HT-29 (cell line): ENCODE measurements at places on chromosomes 6 and 20.

GRCh38 chr6:8551386-8551785 lies 116.0 kb upstream of the SLC35B3 start:
- DNase-seq: no peak

- no peak for DNase-seq
These were observed 26.8 kb upstream of the MMP24 start for GRCh38 chr20:35199740-35200139.

DNA sequence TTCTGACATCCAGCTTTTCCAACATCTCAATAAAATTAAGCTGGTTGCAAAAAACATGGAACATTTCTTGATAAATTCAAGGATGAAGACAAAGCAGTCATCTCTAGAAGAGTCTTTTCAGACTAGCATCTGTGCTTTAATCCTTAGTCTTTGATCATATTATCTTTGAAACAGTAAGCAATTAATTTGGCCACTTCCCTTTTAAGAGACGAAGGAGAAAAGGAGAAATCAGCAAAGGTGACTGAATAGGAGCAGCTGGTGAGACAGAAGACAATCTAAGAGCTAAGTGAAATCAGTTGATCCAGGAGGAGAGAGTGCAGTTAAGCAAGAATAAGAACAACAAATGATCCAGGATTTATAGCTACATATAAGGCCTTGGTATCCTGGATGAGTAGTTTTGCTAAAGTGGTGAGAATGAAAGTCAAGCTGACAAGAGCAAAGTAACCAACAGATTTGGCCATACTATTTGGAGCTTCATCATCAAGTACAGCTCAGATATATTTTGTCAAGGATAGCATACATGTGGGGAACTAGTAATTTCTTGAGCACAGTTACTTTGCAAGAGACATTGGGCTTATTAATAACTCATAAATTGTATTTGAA lies 215.5 kb downstream of the ADGB start:
- DNase-seq: no peak

DNA sequence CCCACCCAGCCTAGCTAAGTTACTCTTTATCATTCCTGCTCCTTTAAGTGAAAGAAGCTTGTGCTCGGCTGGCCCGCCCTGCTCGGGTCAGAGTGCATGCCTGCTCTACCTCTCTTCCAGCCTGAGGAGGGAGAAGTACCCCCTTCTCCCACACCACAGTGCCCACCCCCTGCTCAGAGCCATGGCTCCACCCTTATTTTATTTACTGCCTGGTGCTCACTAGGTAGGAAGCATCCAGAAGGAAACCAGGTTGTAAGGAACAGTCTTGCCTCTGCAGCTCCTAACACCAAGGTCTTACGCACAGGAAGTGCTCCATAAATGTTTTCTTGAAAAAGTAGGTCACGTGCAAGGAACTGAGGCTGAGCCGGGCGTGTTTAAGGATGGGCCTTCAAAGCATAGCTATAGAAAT lies 105.7 kb upstream of the SNX9 start:
- DNase-seq: peak; percentile 31

DNA sequence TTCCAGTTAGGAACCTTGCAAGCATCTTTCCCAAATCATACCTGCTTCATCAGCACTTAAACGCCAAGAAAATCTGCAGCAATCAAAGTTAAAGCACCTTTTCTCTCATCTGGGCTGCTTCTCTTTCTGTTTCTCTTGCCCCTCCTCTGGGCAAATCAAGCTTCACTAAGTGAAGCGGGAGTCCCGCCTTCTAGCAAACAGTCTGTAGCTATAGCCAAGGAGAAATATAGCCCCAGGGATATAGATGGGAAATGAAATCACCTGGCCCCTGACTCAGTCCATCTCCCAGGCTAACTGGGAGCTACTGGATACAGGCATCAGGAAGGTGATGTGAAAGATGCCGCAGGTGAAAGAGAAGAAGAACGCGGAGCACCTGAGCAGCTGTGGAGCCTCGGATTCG lies 481.9 kb downstream of the C6orf118 start:
- no peak for DNase-seq

DNA sequence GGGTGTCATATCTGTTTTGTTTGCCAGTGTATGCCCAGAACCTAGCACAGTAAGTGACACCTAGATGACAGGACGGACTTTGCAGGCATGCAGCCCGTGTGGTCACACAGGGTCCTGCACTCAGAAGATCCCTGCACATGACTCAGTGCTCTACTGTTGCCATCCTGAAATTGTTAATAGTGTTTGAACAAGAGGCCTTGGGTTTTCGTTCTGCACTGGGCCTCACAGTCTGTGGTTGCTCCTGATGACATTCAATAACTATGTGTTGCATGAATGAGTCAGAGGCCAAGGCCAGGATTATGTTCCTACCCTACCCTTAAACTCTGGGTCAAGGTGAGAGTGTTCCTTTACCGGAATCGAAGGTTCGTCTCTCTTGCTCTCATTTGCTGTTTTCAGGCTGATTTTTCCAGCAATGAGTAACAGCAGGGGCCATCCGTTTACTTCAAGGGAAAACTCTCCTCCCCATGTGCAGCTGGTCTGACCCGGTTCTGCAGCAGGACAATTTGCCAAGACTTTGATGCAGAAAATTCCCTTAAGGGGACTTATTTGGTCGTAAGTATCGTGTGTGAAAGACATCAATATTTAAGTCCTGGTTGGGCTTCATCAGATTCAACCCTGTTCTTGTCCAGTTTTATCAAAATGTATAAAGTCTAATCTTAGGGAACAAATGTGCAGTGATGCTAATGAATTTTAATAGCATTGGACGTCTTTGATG lies 13.0 kb upstream of the PFDN4 start:
- peak; percentile 69 for DNase-seq

- no peak for DNase-seq
These were observed 292.9 kb downstream of the TRDN start for GRCh38 chr6:123343836-123344235.
